T47D (cell line): ENCODE measurements at places on chromosomes 3 and 15.

GRCh38 chr15:40498891-40499290 is 28.1 kb downstream of the CHST14 start:
- no peak for DNase-seq

DNA sequence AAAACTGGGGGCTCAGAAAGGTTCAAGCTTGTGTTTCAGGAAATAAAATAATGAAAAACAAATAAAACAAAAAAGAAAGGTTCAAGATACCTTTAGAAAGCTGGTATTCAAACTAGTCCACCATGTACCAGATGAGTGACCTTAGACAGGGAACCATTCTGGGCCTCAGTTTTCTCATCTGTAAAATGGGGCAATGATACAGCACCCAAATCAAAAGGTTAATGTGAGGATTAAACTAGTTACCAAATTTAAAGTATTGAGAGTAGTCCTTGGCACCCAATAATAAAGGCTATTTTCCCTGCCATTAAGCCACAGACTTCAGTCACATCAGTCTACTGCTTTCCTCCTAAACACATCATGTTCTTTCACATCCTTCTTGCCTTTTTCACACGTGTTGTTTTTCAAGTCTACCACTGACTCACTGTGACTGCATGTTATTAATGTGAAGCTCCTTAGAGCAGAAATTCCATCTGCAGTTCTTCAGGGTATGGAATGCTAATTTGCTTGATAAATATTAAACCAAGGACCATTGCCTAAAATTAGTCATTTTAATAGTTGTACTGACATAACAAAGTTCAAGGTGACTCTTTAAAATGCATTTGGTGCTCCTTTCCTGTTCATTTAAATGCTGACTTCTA is 19.9 kb downstream of the TAMM41 start:
- DNase-seq = no peak

DNA sequence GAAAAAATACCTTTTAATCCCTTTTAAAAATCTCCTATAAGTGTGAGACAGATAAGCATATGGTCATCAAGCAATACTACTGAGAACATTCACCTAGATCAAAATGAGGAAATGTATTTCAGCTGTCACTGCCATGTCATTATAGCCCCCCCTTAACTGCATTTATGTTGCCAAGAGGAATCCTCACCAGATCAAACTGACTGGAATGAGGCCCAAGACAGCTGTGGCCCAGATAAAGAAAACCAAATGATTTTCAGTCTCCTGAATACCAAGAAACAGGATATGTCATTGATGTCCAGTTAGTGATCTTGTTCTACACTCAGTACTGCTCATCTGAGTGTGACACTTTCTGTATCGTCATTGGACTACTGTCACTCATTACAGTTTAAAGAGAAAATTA is 35.1 kb upstream of the CPB1 start:
- DNase-seq = no peak

DNA sequence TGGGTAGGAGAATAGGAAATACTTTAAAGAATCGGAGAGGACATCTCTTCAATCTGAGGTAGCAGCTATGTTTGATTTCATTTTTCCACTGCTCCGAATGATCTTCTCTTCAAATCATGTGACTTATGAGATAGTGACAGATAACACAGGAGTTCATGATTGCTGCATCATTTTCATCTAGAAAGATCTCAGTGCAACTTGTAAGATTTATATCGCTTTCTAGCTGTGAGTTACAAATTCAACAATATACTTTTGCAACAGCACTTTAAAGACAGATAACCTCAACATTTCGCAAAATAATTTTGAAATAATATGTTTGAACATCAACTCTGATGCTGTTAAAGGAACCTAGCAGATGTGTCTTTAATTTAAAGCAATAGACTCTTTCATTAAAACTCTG is 99.9 kb upstream of the CCDC80 start:
- no peak for DNase-seq

- no peak for DNase-seq
These were observed 107.4 kb upstream of the SLC6A6 start for GRCh38 chr3:14295037-14295436.

DNA sequence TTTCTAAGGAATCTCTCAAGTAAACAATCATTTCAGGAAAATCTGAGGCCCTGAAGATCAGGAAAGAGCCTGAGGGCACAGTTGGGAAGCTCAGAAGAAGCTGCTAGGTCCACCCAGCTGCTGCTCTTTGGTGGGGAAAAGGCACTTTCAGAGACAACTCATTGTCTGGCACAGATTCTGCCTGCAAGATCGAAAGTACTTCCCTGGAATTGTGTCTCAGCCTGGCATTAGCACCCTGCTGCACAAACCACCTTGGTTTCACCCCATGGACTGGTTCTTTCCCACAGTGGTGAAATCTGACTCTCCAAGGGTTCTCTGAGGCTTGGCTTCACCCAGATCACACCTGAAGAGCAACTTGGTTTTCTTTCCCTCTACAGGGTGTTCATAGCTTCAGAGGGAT is 18.7 kb downstream of the THRB start:
- peak; percentile 58 for DNase-seq

- DNase-seq = no peak
These were observed 16.5 kb downstream of the TBC1D23 start for GRCh38 chr3:100277255-100277800.

DNA sequence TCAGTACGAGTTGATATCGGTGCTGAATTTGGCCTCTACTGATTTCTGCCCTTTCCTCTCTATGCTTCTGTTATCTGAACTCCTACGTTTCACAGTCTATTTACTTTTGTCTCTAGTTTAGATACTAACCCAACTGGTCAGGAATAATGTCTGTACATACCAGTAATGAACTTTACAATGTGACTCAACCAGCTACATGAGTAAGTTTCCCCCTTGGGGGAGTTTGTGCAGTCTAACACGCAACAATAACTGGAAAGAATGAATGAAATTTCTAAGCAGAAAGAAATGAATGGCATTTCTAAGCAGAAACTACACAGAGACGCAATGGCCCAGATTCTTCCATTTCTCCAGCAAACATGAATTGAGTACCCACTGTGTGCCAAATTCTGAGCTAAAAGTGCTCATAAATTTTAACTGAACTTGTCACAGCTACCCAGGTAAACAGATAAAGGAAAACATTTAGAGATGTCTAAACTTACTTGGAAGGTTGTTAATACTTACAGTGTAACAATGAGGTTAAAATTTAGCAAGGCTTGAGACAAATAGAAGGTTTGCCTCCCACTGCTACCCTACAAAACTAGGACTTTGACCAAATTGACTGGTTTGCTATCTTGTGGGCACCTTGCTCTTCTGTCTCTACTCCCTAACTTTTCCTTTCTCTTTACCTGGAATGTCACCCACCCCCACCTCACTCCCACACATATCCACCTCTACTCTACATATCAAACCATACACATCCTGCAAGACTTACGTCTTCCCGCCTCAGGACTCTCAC is 11.6 kb downstream of the UPK1B start:
- no peak for DNase-seq

GRCh38 chr3:123791898-123792297 is 92.2 kb downstream of the MYLK start:
- DNase-seq = no peak

- no peak for DNase-seq
These were observed 1.4 kb upstream of the GRM2 start for GRCh38 chr3:51705276-51706020.

- no peak for DNase-seq
These were observed 229.2 kb downstream of the ZNF621 start for GRCh38 chr3:40753951-40754350.

DNA sequence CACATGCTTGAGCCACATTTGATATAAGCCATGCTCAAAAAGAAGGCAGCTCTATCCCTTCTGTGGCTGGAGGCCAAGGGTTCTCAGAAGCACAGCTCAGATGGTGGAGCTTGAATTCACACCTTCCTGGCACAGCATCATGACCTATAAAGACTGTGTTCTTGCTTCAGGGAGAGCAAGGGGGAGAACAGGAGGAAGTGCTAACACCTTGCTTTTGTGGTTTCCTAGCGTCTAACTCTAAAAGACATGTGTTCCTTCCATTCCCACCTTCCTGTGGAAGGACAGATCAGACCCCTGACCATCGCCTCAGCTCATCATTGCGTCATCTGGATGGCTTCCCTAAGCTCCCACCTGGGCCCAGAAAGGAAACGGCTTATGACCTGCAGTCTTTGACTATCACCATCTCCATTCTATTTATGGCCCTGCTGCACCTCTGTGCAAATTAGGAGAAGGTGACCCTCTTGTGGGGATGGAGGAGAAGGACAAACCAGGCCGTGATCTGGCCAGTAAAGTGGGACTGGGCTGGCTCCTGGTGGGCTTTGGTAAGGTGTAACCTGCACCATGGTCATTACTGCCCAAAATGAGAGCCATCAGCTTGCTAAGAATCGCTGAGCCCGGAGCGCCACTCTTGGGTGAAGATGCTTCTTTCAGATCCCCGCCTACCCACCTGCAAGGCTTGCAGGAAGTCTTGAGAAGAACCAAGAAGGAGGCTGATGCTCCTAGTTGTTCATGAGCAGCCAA is 128.5 kb downstream of the SERPINI1 start:
- DNase-seq = no peak

- no peak for DNase-seq
These were observed 199.2 kb downstream of the OTOL1 start for GRCh38 chr3:161695811-161696210.

DNA sequence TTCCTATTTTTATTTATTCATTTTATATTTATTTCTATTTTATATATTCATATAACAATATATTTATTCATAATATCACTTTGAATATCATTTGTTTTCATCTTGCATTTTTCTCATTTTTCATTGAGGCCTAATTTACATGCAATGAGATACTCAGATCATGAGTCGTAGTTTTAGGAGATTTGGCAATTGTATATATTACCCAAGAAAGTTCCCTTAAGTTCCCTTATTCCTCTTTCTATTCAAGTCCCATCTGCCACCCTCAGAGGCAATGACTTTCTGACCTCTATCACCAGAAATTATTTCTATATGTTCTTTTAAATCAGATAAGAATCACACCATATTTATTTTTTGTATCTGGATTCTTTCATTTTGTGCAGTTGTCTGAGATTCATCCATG is 329.1 kb upstream of the TPRG1 start:
- no peak for DNase-seq

- peak; percentile 18 for DNase-seq
These were observed 835 bp upstream of the TTLL3 start for GRCh38 chr3:9809239-9809614.

DNA sequence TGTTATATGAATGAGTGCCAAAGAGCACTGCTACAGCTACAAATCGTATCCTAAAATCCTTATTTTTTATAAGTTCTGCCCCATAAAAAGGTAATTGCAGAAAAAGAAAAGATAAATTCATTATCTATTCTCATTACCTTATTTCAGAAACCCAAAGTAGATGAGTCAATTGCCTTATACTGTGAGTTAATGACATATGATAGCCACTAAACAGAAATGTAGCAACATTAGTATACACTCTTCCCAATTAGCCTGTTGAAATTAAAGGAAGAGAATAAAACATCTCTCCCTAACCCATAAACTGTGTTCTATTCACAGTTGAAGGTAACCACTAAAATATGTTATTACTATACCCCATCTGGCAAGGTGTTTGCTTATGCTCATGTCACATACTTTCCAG is 11.0 kb downstream of the TBL1XR1 start:
- DNase-seq = no peak

DNA sequence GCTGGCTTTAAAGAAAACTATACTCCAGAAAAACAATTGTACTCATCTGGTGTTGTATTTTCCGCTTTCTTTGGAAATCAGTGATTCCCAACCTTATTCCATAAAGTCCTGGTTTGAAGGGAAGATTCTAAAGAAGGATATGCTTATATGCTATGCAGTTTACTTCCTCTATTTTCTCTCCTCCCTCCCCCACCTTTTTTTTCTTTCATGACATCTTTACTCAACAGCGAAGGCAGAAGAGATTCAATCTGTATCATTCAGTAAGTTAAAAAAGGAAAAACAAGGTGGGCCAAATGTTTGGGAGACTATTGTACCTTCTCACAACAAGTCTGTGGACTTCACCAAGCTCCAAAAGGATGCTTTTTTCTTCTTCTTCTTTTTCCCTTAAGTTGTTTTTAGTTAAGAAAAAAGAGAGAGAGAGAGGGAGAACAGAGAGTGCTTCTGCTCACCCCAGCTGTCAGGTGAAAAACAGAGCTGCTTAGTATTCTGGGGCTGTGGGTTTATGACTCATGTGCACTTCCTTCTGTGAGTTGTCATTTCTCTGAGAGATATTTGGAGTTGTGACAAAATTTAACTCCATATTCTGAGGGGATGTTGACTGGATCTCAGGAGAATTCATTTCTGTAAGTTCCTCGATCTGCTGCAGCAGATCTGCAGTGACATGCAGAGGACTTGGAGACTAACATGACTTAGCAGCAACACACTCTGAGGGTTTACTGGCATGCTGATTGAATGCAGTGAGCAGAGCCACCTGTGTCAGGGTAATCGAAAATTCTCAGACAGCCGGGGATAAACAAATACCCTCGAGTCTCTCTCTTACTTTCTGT is 70.7 kb downstream of the SSR3 start:
- peak; percentile 13 for DNase-seq

GRCh38 chr3:32913790-32914446 is 37.5 kb upstream of the CCR4 start:
- DNase-seq = no peak

DNA sequence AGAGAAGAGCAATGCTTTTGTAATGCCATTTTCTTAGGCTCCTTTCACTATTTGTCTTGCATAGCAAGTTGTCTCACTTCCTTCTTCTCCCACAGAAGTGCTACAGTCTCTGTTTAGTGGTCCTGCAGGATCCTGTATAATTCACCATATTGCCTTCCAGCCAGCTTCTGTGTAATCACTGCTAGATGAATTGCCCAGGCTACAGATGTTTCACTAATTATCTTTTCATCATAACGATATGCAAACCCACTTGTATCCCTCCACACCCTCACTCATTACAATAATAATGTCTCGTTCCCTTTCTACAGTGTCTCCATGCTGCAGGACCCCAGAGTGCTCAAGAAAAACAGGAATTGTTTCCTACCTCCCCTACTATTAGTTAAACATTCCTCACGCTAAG is 402.9 kb downstream of the TBL1XR1 start:
- DNase-seq = no peak

DNA sequence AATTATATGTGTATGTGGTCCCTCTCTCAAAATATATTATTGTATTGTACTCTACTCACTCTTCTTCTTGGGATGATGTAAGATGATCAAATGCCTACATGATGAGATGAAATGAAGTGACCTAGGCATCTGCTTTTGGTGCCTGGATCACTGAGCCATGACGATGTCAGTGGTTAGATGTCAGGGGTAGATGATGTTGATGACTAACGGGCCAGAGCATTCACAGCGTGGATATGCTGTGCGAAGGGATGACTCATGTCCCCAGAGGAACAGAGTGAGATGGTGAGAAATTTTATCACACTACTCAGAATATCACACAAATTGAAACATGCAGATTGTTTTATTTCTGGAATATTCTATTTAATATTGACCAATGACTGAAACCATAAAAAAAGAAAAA is 233.9 kb upstream of the CADM2 start:
- no peak for DNase-seq
